ENCODE measurements at places on chromosomes 11 and 22.

- DNase-seq: no peak
Measured at GRCh38 chr22:19037282-19038163, 84.7 kb downstream of the DGCR2 start.

- no peak for DNase-seq
Measured at GRCh38 chr11:44954051-44954906, 3.6 kb upstream of the TP53I11 start.

DNA sequence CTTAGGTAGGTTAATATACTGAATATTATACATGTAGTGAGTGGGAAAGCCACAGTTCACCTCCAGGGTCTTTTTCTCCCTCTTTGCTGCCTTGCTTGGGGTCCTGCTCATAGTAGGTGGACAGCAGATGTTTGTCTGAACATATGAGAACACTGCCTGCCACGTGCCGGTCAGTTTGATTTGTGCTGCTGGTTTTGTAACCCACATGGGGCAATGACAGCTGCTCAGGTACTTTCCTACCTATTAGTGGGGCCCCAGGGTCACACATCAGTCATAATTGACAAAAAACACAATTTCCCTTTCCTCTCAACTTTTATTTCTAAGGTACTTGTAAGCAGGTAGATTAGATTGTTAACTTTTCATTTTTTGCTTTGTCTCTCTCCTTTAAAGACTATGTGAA lies 43.8 kb downstream of the BMAL1 start:
- no peak for DNase-seq

GRCh38 chr11:44728491-44728910 lies 1.7 kb downstream of the TSPAN18 start:
- DNase-seq: no peak

GRCh38 chr11:121722431-121723245 lies 269.9 kb upstream of the SORL1-AS1 start:
- DNase-seq: peak; percentile 48

DNA sequence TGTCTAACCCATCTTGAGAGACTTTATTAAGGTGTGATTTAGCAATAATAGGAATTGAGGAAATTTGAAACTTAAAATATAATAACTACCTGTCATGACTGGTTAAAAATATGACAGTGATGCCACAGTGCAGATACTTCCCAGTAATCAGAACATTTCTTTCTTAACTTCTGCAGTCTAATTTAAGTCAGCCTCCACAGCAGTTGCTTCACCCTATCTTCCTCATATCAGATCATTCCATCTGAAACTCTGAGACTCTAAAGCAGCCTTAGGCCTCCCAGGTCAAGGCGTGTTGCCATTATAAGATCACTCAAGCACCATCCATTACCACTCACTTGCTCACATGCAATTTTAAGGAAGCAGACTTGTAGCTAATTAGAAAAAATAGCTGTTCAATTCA lies 302.2 kb downstream of the AASDHPPT start:
- DNase-seq: no peak

GRCh38 chr11:116862951-116863350 lies 25.5 kb upstream of the APOA1 start:
- DNase-seq: no peak

DNA sequence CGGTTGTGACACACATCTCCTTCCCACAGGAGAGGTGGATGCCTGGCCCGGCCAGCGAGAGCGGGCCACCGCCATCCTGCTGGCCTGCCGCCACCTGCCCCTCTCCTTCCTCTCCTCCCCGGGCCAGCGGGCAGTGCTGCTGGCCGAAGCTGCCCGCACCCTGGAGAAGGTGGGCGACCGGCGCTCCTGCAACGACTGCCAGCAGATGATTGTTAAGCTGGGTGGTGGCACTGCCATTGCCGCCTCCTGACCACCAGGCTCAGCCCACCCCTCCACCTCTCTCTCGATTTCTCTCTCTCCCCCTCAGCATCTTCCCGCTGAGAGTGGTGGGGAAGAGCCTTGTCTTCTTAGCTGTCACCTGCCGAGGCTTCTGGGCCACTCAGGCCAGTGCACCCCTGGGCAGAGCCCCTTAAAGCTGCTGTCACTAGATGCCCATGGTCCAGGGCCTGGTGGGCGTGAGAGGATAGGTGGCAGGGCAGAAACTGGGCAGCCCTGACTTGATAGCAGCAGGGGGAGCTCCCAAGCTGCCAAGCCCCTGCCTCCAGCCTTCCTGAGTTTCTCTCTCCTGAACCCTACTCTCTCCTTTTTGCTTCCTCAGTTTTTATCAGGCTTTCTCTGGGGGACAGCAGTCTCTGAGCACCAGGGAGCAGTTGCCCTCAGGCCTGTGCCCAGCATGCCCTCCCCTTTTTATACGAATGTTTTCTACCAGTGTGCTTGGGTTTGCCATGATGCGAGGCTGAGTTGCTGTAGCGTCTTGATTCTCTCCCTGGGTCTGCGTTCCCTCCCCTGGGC lies 9.3 kb downstream of the SHISA8 start:
- DNase-seq: no peak

DNA sequence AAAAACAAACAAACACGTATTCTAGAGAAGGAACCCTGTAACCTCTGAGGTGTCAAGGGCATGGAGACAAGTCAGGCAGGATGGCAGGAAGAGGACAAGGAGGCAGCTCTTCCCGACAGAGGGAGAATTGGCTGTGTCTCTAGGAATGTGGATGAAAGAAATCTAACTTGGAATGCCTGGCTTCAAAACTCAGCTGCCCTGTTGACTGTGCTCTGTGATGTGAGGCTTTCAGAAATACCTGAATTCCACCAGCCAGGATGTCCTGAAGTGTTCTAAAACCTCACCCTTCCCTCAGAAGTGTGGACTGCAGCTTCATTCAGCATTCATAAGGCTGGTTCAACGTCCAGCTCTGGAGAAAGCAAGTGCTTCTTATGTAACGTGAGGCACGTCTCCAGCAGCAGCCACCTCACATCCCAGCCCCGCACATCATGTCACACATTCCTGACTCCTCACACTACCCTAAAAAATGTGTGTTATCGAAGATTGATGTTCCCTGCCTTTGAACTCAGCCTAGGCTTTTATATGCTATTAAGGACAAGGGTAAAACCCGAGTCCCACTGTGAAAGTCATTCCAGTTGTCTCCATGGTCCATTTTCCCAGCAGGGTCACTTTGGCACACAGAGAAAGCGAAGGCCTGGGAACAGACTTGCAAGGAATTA lies 398.9 kb downstream of the ETS1 start:
- no peak for DNase-seq

GRCh38 chr11:126257764-126258163 lies 10.9 kb downstream of the SRPRA start:
- DNase-seq: no peak

DNA sequence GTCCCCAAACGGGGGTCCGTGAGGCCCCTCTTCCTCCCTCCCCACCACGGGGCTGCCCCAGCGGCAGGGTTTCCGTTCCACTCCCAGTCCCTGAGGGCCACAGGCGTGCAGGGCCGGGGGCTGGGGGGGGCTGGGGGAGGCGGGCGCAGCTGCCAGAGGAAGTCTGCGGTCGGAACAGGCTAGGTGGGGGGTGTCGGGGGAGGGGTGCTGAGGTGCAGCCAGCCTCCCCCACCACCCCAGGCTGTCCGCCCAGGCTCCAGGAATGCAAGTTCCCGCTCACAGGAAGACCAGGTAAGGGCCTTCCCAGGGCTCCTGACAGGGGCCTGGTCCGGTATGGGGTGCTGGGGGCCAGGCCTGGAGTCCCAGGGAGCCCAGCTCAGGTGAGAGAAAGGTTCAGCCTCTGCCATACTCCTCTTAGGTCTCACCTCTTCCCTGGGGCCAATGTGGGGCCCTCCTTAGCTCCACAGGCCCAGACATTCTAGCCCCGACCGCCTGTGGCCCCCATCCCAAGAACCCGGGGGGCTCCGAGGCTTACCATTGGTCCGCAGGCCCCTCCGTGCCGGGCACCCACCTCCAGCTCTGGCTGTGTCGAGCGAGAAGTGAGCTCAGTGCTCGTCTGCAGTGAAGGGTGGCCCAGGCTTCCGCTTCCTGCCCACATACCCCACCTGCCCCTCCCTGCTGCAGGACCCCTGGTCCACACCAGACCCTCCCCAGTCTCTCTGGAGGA lies at the start of gene PTPRCAP:
Gene PTPRCAP, minus strand, starts transcription at position 601 of the 727 bp plus-strand sequence. Its CDS starts 63 bp downstream, at position 538.
- no peak for DNase-seq

GRCh38 chr11:79017811-79018210 lies 423.0 kb downstream of the TENM4 start:
- no peak for DNase-seq

GRCh38 chr11:115927823-115928329 lies 423.7 kb upstream of the CADM1 start:
- no peak for DNase-seq

- no peak for DNase-seq
Measured at GRCh38 chr11:115652496-115652895, 148.3 kb upstream of the CADM1 start.

DNA sequence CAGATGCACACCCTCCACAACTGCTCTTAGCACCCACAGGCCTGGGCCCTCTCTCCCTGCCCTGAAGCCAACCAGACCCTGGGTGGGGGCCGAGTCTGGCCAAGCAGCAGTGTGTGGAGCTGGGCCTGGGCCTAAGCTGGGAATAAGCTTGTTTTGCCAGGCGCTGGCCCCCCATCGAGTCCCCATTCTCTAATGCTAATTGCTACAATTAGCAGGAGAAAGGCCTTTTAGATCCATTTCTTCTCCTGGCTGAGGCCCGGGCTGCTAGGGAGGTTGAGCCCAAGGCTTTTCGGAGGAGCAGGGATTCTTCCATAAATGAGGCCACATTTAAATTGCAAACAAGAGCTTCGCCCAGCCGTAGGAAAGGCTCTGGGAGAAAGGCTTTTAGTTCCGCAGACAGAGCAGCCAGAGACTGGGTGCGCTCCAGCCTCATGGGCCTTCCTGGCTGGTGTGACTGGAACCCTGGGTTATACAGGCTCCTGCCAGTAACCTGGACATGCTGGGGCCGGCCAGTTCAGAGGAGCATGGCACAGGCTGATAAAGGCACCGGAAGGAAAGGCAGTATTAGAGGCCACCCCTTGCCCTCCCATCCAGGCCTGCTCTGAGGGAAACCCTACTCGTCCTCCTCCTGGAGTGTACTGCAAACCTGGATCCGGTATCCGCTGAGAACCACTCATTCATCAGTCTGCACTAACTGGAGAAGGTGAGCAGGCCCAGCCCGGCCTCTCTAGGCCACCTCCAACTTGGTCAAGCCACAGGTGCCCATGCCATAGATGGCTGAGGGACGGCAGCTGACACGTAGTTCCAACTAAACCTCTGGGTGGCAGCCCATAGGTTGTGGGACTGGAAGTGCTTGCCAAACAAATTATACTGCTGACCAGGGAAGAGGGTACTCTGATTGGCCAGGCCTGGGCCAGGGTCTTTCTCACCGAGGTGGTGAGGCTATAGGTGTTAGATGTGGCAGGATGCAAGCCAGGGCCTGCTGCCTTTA lies 6.2 kb downstream of the KCNQ1OT1 start:
- no peak for DNase-seq

- DNase-seq: no peak
Measured at GRCh38 chr11:786235-787083, 3.4 kb downstream of the CEND1 start.

DNA sequence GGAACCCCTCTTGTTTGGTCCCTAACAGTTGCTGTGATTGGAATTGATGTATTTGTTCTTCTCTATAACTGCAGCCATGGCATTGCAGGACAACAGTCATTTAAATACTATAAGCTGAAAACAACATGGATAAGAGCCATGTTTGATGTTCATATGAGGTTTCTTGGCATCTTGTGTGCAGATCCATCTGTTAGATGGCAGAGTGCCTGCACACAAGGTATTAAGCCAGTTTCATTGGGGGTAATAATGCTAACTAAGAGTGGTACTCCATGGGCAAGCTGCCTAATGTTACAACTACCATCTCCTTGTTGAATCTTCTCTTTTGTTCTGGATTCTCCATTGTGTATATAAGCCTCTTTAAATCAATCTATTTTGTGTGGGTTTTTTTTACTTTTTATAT lies 206.0 kb upstream of the CHORDC1 start:
- no peak for DNase-seq

DNA sequence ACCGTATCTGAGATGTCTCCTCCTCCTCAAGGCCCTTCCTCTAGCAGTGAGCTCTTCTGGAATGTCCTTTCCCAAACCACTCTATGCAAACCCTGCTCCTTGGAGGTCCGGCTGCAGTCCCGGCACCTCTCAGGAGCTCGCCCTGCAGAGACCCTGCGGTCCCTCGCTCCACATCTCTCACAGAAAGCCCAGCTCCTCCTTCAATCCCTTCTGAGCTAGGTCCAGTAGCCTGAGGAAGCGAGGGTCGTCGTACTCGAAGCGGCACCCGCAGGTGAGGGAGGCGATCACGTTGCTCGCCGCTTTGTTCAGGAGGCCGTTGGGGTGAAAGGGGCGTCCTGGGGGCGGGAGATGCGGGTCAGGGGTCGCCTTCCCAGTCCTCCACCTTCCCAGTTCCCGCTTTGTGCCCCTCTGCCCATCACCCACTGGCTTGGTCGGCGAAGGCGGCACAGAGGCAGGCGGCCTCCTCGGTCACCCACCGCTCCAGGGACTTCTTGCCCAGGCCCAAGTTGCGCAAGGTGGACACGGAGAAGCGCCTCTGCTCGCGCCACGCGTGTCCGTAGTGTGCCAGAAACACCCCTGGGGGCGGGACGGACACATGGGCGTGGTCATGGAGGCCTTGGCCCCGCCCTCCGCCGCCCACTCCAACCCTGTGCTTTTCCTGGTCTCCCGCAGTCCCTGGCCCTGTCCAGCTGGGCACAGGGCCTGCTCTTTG lies 21.5 kb upstream of the CYP2D6 start:
- no peak for DNase-seq

DNA sequence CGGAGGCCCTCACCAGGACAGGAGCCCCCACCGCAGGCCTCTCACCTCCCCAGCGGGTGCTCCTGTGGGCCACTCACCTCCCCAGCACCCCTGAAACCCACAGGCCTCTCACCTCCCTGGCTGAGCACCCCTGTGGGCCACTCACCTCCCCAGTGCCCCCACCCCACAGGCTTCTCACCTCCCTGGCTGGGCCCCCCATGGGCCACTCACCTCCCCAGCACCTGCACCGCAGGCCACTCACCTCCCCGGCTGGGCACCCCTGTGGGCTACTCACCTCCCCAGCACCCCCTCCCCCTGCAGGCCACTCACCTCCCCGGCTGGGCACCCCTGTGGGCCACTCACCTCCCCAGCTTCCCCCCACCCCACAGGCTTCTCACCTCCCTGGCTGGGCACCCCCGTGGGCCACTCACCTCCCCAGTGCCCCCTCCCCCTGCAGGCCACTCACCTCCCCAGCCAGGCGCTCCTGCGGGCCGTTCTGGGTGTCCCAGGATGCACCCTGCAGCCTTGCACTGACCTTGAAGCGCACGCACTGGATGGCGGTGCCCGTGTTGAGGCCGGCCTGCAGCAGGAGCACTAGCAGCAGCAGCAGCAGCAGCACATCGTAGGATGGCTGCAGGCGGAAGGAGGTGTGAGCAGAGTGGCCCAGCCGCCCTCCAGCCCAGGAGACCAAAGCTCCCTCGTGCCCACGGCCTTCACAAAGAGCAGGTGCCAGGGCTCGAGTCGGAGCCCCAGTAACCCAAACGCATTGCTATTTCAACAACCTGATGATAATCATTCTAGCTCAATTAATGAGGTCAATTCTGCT lies 5.7 kb upstream of the TTLL8 start:
- DNase-seq: no peak

Measured in NCI-H1436 (cell line).